ENCODE measurements at places on chromosomes 12 and 14.
A peak's percentile ranks its signal among the peaks of the same experiment; 100 is the strongest.

GRCh38 chr14:34072921-34073320, 122.0 kb upstream of the EGLN3 start:
- DNase-seq: no peak

DNA sequence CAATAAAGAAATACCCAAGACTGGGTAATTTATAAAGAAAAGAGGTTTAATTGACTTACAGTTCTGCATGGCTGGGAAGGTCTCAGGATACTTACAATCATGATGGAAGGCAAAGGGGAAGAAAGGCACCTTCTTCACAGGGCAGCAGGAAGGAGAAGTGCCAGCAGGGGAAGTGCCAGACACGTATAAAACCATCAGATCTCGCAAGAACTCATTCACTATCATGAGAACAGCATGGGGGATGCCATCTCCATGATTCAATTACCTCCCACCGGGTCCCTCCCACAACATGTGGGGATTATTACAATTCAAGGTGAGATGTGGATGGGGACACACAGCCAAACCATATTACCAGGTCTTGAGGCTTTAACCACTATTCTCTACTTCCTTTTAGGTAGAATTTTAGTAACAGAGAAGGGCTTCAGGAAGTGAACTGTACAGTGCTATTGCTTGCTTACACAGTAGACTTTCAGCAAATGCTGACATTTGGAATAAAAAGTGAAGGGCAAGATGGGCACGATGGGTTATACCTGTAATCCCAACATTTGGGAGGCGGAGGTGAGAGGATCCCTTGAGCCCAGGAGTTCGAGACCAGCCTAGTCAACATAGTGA, 40.8 kb upstream of the OR4E1 start:
- DNase-seq: no peak

- DNase-seq: no peak
These were observed 148.7 kb upstream of the KRR1 start for GRCh38 chr12:75660107-75660530.

- DNase-seq: no peak
These were observed 210.9 kb upstream of the ARID2 start for GRCh38 chr12:45518291-45519235.

DNA sequence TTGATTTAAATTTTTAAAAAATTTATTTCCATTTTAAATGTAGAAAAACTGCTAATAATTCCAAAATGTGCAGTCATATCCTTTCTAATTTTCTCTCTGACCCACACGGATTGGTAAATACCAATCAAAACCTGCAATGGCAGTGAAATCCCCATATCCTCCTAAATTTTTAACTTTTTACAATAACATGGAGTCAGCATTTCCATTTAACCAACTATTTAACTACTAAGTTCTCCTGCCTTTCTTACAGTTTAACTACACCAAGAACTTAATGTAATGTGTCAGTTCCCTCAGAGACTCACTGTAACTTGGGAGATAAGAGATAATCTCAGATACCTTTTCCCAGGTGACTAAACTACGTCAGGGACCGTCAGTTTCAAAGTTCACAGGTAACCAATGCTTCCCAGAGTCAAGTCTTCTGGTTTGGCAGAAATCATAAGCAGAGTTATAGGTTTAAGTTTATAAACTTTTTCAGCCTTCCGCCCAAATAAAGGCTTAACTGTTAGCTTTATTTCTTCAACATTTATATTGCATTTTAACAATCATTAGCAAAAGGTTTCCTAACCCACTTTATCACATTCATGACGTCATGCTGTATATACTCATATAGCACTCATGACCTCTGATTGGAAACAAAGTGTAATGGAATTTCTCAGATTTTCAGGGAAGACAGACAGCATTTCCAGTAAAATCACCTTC, 7.6 kb downstream of the KRAS start:
- DNase-seq: no peak

GRCh38 chr12:6522193-6522592, 12.1 kb upstream of the GAPDH start:
- DNase-seq: no peak

DNA sequence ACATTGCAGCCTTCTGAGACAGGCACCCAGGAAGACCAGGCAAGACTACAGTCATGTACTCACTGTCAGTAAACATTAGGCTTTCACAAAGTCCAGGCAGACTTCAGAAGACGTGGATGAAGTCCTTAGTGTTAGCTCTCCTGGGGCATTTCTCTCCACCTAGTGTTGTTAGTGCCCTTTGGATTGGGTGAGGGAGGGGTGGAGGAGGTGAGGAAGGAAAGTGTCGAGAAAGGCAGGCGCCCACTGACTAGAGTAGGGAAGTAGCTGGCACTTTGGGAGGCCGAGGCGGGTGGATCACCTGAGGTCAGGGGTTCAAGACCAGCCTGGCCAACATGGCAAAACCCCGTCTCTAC, 20.2 kb downstream of the TMEM229B start:
- no peak for DNase-seq

DNA sequence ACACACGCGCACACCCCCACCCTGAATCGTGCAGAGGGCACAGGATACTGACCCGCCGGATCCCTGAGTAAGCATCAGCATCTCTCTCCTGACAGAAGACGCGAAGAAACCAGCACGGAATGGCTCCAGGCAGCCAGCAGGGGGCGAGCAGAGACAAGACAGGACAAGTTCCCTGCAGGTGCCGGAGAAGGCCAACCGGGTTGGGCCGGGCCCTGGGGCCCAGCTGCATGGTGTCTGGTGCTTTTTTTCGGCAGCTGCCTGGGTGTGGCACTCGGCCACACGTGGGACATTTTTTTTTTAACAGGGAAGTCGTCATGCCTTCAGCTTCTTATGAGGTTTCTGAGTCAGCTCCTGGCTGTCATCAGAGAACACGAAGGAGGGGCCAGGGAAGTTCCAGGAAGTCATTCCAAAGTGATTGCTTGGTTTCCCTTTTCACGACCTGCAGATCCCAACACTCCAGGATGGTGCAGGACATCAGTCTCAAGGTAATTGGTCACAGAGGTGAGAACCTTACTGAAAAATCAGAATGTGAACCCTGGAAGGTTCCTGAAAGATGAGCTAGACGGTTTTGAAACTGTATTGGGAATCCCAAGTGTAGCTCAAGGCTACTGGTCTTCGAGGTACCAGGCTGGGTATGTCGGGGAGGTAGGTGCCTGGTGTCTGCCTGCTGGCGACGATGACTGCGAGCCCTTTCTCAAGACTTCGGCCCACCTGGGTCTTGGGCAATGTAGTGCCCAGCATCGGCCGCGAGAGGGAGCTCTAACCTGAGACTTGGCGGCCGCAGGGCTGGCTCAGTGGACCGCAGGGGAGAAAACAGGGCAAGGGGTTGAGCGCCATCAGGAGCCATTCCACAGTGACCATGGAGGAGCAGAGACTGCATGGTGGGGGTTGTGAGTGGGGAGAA, 190.8 kb upstream of the PRMT8 start:
- peak; percentile 79 for DNase-seq

DNA sequence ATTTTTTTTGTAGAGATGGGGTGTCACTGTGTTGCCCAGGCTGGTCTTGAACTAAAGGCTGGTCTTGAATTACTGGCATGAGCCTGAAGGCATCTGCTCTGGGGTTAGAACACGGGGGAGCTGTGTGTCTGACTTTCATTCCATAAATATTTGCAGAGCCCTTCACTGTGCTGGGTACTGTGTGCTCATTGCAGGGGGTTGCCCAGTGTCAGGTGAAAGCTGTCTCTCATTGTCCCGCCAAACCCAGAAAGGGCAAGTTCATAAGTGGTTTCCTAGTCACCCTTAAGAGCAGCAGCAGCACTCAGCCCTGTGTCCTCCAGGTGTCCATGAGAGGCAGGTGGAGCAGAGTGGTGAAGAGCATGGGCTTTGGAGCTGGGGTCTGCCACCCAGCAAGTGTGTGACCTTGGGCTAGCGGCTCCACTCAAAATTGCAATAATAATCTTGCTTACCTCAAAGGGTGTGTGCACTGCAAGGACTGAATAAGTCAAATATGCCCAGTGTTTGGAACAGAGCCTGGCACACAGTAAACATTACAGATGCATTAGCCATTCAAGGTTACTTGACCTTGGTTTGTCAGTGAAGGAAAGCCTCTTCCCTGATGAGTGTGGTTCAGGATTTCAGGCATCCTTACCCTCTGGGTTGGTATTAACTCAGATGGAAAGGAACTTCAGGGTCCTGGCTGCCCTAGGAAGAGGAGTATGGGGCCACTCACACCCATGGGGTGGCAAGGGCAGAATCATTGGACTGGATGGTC, 4.4 kb upstream of the SMIM41 start:
- DNase-seq: no peak

- DNase-seq: no peak
These were observed 84.4 kb downstream of the ARF6 start for GRCh38 chr14:49977126-49977841.

Measured in GM12892 (cell line).